ENCODE measurements at places on chromosomes 7 and 10.
A peak's percentile ranks its signal among the peaks of the same experiment; 100 is the strongest.

- DNase-seq, result no peak
These were observed 86.8 kb upstream of the CCDC71L start for GRCh38 chr7:106747804-106748203.

- DNase-seq, result no peak
These were observed 13.4 kb downstream of the IMPDH1 start for GRCh38 chr7:128396357-128396756.

DNA sequence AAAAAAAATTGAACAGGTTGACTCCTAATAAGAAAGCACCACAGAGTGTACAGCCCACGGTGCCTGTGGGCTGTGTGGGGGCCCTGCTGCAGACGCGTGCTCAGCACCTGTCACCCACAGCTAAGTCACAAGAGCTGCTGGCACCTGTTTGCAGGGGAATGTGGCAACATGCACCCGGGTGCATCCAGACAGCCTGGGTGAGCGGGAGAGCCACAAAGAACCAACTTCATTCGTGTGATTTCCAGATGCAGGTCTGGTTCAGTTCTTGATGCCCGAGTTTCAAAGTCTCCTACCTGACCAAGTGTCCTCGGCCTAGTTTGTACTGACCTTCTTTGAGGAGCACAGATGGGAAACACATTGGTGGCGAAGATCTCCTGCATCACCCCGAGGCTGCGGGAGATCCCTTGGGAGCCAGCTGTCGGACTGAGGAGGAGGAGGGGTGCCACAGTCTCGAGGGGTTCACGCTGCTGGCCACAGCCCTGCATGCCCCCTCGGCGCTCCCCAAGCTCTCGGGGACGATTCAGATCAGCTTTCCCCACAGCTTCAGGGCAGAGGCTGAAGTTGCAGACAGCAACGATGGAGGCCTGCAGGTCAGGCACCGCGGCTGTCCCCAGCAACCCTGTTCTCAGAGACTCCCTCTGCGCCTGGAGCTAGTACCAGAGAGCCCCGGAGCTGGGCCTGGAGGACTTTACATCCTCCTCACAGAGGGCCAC, 35.3 kb downstream of the AMZ1 start:
- no peak for DNase-seq

DNA sequence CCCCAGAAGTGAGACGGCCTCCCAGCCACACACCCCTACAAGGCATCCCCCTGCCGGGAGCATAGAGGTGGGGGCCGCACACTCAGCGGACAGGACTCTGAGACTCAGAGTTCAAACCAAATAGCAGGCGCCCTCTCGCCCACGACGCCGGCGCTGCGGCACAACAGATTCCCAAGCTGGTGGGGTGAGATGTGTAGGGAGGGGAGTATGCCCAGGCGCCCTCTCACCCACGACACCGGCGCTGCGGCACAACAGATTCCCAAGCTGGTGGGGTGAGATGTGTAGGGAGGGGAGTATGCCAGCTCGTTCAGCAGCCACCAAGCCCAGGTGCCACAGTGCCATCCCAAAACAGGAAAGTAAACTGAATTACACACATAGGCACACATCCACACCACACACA, 64.7 kb downstream of the TCERG1L start:
- DNase-seq, result no peak

GRCh38 chr10:103681617-103682399, 173.6 kb downstream of the SH3PXD2A start:
- DNase-seq, result no peak

DNA sequence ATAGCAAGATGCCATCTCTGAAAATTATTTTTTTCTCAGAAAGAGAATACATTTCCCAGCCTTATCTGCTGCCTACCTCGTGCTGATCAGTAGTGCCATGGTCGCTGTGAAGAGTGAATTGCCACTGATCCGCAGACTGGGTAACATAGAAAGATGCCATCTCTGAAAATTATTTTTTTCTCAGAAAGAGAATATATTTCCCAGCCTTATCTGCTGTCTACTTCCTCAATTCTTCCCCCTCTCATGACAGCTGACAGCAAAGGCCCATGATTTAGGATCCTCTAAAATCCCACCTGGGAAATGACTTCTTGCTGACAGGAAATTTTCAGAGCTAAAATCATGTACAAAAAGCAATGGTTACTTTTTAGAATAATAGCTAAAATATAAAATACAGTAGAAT, 92.5 kb upstream of the AHR start:
- DNase-seq, result no peak

DNA sequence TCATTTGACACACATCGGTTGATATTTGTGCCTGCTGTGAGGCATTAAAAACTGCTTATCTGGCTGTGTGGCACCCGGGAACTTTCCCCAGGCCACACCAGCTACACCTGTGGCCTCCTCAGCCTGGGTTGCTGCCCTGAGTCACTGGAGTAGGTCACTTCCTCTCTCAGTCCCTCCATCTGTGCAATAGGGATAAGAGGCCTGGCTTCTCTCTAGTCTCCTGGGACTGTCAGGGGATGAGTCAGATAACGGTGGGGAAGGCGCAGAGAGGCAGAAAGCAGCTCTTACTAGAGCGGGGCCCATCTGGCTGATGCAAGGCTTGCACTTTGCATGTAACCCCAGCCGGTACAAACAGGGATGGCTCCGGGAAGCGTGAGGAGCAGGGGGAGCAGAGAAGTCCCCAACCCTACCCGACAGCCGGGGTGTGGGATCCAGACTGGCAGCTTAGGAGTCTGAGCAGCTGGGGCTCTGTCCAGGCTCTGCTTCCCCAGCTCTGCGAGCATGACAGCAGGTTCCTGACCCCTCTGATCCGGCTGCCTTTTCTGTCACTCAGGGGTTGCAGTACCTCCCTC, 34.0 kb downstream of the DNAJB12 start:
- DNase-seq, result peak; percentile 100

- DNase-seq, result no peak
These were observed 15.5 kb upstream of the MICALL2 start for GRCh38 chr7:1474736-1475135.

GRCh38 chr7:107668296-107668695, 7.7 kb downstream of the SLC26A4 start:
- DNase-seq, result no peak

- DNase-seq, result peak; percentile 80
These were observed 47.1 kb downstream of the NT5C2 start for GRCh38 chr10:103145860-103146466.

DNA sequence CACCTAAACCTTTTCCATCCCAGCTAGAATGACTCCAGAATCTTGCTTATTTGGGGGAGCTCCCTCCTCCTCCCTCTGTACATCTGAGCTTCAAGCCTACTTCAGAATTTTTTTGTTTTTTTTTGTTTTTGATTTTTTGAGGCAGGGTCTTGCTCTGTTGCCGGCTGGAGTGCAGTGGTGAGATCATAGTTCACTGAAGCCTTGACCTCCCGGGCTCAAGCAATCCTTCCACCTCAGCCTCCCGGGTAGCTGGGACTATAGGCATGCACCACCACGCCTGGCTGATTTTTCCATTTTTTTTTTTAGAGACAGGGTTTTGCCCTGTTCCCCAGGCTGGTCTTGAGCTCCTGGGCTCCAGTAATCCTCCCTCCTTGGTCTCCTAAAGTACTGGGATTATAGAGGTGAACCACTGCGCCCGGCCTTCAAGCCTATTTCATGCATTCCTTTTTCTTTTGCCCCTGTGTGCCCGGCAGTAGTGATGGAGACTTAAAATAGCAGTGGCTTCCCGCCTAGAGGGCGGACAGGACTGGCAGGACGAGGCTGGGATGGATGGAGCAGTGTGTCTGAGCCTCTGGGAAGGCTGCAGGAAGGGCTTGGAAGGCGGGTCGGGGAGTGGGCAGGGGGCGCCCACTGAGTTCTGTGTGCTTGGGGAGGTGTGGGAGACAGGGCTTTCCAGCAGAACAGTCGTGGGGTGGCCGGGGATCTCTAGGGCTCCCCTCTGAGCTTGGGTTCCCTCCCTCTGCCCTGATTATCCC, 8.8 kb downstream of the CUX1 start:
- no peak for DNase-seq

DNA sequence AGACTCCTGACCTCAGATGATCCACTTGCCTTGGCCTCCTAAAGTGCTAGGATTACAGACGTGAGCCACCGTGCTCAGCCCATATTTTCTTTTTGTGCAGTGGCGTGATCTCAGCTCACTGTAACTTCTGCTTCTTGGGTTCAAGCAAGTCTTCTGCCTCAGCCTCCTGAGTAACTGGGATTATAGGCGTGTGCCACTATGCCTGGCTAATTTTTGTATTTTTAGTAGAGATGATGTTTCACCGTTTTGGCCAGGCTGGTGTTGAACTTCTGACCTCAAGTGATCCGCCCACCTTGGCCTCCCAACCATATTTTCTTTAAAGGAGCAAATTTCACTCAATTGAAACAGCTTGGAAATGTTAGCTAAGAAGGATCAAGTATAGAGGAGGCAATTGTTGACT, 16.5 kb downstream of the GBF1 start:
- DNase-seq, result no peak

DNA sequence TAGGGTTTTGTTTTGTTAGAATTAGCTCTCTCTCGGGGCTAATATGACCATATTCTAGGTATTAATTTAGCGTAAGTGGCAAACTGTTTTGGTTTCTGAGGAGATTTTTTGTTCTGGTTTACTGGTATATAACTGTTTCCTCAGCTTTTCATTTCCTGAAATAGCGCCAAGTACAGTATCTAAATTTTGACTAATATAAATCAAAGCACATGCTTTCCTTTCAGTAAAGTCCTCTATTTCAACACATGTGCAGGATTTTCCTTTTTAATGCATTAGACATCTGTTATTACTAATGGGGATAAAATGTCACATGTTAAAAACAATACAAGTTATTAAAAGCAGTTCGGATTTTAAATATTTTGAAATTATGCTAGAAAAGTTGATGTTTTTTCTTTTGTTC, 11.3 kb downstream of the FERD3L start:
- no peak for DNase-seq

GRCh38 chr10:8998751-8999150, 944.3 kb downstream of the GATA3 start:
- no peak for DNase-seq

GRCh38 chr7:15753887-15754579, 67.5 kb upstream of the MEOX2 start:
- peak; percentile 64 for DNase-seq

DNA sequence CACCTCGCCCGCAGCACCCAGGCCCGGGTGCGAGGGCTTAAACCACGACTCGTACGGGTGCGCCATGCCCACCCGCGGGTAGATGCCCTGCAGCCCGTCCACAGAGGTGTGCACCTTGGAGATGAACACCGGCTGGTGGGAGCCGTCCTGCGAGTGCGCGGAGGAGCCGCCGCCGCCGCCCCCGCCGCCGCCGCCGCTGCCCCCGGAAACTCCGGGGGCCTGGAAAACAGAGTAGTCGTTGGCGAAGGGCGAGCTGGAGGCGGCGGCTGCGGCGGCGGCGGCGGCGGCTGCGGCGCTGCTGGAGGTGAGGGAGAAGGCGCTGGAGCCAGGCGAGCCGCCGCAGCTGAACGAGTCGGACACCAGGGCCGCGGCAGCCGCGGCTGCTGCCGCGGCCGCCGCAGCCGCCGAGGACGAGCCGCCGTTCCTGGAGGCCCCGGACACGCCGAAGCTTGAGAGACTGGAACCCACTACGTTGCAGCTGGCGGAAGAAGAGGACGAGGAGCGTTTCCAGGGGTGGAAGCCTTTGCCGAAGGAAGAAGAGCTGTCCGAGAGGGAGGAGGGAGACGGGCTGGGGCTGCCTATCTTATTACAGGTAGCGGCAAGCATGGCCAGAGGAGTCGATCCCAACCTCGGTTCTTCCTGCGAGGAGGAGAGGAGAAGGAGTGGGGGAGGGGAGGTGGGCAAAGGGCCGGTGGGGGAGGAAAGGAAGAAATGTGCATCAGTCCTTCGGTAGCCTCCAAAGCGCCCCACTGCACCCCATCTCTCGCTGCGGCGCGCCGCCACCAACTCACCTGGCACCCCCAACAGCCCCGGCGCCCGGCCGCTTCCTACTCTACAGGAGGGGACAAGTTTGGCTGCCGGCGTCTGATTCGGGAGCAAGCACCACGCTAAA, 1.3 kb downstream of the SP8 start:
- no peak for DNase-seq

DNA sequence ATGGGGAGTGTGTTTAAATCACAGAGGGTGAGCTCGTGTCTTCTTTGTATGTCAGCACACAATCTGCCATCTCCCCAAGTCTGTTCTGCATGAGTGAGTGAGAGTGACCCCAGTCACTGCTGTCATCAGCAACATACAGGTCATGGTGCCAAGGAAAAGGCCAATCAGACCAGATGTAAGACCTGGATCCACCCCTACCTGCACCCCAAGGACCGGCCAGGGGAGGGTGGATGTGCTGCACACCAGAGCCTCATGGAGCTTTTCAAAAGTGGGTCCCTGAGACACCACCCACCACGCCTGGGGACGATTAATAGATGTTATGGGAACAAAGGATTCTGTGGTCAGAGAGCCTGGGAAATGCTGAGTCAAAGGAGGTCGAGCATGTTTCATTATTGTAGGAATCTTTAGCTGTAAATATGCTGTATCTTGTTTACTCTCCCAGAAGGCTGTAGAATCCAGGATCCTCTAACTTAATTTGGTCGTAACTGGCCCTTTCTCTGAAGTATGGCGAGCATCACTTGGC, 420.5 kb downstream of the RPS24 start:
- no peak for DNase-seq

DNA sequence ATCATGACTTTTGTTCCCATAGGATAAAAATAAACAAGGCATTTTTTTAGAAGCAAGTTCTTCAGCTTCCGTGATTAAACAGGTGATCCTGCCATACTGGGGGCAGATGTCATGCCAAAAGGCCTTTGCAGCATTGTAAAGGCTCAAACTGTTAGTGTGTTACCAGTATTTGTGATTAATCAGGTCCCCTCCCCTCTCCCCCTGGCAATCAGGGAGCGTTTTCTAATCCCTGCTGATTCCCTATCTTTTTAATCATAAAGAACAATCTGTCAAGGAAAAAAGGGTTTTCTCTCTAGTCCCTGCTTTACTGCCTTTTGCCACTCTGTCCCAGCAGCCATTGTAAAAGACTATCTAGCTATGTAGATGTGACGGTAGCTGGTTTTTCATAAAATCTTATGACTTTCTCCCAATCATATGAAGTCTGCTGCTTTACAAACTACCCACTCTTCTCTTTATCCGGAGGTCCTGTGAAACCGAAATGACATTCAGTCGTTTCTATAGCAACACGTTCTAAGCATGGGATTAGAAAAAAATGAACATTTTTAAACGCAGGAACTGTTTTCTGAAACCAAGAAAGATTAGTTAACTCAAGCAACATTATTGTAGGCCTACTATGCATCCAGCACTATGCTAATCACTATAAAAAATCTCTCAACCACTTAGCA, 210.9 kb downstream of the RNLS start:
- no peak for DNase-seq

- no peak for DNase-seq
These were observed 128.5 kb upstream of the VKORC1L1 start for GRCh38 chr7:65744406-65744805.

DNA sequence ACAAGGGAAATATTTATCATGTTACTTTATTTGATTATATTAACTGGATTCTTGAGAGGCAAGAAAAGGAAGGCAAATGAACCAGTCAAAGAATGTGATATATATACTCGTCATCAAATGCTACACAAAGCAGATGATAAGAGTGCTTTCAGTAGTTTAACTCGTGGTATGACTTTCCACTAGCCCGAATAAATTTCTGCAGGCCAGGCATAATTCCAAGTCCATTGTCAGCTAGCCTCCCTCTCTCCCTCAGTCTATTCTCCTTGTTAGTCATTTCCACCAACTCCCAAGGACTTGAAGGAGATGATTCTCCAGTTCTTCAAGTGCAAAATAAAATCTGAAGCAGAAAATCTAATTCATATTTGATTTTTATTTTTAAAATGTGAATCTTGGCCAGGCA, 190.5 kb downstream of the GLI3 start:
- DNase-seq, result peak; percentile 4
